Hematopoietic multipotent progenitor cell treated with erythropoietin and hydrocortisone succinate and interleukin-3 and kit ligand, for 17 days (in vitro differentiated cells): ENCODE measurements at places on chromosomes 13 and 19.

- no peak for DNase-seq
These were observed 7.8 kb upstream of the KLF16 start for GRCh38 chr19:1871140-1871597.

DNA sequence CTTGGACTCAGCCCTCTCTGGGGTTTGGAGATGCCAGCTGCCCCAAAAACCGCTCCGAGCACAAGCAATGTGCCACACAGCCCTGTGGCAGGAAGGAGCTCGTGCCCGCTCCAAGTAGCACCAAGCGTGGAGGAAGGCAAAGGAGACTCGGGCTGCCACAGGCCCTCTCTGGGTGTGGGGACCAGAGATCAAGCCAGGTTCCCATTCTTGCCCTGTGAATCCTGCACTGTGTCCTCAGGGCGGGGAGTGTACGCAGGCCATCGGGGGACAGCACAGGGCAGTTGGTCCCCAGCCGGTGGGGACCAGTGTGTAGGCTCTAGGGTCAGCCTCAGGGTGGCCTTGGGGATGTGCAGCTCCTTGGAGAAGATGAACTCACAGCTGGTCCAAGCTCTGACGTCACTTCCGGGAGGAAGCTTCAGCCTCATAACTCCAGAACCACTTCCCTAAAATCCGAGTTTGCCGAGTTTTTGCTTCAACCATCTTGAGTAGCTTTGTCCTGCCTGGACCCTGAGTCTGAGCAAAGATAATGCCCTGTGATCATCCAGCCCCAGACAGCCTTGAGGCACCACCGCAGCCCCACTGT is 9.3 kb upstream of the CPAMD8 start:
- no peak for DNase-seq

DNA sequence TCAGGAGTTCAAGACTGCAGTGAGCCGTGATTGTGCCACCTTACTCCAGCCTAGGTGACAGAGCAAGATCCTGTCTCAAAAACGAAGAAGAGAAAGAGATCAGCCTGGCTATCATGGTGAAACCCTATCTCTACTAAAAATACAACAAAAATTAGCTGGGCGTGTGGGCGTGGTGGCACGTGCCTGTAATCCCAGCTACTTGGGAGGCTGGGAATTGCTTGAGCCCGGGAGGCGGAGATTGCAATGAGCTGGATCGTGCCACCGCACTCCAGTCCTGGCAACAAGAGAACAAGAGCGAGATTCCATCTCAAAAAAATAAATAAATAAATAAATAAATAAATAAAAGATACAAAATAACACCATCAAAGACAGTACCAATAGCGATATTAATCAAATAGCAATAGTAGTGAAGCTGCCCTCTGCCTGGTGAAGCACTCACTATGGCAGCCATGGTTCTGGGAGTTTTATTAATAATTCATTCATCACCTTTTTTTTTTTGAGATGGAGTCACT is 53.9 kb downstream of the NFIC start:
- no peak for DNase-seq

GRCh38 chr13:49840675-49841074 is 48.2 kb upstream of the KPNA3 start:
- DNase-seq, result no peak

GRCh38 chr13:43309311-43309710 is 285.9 kb downstream of the DNAJC15 start:
- DNase-seq, result no peak

DNA sequence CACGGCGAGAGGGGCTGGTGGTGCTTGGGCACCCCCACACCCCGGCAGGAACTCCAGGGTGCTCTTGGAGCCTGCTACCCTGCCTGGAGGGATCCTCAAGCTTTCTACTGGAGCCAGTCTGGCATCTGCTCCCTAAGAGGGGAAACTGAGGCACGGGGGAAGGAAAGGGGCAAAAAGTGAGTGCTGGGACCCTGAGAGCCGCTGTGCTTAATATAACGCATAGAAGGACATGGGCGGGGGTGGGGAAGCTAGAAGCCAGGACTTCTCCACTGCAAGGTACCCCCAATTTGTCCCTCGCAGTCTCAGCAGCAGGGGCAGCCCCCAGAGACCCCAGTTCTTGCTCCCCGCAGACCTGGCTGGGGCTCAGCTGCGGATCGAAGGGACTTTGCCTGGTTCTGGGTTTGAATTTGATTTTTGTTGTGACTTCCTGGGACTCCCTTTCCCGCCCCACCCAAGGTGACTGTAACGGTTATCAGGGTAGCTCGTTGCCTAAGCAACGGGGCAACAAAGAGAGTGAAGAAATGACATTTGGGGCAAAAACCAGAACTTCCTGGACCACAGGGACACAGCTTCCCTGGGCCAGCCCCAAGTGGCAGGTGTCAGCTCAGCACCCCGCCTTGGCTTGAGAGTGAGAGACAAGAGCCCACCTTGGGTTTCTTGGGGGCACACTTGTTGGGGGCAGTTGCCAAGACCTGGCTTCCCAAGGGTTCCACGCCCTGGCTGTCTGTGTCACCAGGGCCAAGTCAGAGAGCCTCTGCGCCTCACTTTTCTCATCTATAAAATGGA is 638 bp downstream of the ADGRE5 start:
- DNase-seq, result peak; percentile 70
